Left hindlimb (tissue), 1 donor: ENCODE measurements at places on chromosomes 2 and 18.

- DNase-seq, result no peak
These were observed 1.4 kb upstream of the ZFAND2B start for GRCh38 chr2:219205165-219205538.

DNA sequence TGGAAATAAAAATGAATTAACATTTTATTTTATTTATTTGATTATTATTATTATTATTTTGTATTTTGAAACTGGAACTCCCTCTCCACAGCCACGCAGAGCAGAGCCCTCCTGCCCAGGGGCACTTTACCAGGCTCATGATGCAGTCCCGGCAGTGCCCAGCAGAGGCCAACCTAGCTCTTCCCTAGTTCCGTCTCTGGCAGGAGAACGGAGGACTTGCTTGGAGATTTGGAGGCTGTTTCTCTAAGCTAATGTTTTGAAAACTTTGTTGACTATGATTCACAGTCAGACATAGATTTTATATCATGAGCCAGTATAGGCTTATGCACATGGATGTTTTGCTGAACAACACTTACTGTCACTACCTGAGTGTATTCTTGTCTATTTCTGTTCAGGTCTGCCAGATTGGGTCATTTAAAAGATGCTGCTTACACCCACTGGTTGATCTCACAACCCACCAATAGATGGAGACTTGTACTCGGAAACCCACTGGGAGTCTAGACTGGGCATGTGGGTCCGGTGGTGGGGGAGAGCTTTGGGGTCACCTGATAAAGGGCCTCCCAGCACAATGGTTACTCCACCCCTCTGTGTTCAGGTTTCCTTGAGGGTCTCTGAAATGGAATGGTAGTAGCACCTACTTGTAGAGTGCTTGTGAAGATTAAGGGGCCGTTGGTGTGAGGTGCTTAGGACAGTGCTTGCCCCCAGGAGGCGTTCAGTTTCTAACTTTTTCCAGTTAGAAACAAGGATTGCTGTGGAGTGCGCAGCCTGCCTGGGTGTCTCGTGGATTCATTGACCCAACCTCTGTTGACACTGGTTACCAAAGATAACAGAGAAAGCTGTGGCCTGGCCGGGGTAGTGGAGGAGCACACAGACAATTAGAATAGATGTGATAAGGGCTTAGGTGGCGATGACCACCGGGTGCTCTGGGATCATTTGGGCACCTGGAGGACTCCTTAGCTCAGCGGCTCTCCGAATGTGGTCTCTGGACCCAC is 177.3 kb downstream of the HAUS1 start:
- DNase-seq, result peak; percentile 68

DNA sequence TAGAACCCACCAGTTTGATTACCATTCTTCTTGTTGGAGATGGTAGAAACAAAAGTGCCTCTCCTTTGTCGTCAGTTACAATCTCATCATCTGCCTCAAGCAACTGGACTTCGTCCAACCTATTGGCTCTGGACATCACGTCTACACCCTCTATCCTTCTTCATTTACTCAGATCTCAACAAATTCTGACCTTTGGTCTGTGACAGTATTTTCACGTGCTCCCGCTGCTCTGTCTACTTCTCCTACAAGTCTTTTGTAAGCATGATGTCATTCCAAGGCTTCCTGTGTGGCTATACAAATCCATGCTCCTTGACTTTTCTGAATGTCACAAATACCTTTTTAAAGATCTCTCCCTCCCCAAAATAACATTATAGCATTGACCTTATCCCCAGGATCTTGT is 43.0 kb upstream of the PID1 start:
- DNase-seq, result no peak

DNA sequence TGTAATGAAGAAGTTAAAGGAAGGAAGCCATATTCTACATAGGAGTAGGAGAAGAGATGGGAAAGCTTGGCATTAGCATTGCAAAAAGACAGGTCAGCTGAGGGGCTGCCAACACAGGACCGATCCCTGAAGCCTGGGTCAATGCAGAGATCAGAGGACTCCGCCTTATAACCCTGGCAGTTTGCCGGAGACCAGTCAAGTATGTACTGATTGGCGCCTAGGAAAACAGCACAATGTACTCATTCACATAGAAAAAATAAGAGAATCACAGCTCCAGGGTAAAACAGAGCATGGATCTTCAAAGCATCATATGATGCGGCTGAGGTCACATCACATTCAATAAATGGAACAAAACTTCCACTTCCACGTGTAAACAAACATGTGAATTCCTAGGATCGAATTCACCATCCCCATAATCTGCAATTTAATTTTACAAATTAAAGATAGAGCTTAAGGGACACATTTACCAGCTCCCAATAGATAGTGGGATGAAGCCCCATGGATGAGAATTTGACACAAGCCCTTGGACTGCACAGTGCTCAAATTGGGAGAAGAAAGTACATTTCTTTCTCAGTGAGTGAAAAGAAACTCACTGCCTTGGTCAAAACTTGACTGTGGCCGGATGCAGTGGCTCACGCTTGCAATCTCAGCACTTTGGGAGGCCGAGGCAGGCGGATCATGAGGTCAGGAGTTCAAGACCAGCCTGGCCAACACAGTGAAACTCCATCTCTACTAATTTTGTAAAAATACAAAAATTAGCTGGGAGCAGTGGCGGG is 135.0 kb upstream of the KLHL14 start:
- DNase-seq, result no peak

DNA sequence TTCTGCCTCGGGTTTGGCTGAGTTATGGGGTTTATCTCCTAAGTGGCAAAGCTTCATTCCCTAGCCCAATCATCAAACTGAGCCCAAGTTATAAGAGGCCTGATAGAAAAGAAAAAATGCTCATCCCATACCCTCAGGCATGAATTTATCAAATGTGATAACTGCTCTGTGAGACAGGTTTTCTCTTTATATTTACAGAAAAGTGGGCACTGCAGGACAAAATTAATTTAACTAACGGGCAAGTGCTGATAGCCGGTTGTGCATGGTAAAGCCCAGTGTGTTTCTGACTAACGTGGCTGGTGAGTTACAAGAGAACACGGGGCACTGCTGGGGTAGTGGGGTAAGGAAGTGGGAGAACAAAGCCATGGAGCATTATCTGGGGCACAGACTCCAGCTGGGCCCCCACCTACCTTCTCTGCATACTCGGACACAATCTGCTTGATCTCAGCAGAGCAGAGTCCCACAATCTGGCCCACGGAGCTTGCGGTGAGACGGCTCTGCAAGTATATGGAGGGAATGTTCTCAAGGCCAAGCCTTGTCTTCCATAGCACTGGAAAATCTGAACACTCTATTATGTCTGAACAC is 40.3 kb downstream of the CCDC93 start:
- DNase-seq, result no peak

- DNase-seq, result no peak
These were observed 69.9 kb upstream of the CHAC2 start for GRCh38 chr2:53697686-53698085.

DNA sequence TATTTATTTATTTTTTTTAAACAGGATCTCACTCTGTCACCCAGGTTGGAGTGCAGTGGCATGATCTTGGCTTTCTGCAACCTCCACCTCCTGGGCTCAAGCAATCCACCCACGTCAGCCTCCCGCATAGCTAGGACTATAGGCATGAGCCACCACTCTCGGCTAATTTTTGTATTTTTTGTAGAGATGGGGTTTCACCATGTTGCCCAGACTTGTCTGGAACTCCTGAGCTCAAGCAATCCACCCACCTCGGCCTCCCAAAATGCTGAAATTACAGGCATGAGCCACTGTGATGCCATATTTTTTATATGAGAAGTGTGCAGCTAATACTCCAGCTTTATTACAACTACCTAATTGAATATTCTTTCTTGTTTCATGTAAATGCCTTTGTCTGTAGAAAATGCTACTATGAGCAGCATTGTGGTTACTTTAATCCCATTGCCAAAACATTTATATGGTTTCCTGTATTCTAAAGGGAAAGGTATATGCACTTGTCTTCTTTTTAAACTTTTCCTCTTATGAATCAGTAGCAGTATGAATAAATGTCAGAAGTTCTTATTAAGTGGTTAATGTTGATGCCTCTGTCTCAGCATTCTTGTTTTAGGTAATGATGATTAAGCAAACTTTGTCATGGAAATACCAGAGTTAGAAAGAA is 9.5 kb upstream of the BCL2L11 start:
- DNase-seq, result no peak

- DNase-seq, result no peak
These were observed 46.6 kb downstream of the SMAD2 start for GRCh38 chr18:47883771-47884413.

- no peak for DNase-seq
These were observed 42.8 kb upstream of the RAB31 start for GRCh38 chr18:9665314-9665713.

- no peak for DNase-seq
These were observed 394.8 kb upstream of the FANCL start for GRCh38 chr2:58635801-58636375.

DNA sequence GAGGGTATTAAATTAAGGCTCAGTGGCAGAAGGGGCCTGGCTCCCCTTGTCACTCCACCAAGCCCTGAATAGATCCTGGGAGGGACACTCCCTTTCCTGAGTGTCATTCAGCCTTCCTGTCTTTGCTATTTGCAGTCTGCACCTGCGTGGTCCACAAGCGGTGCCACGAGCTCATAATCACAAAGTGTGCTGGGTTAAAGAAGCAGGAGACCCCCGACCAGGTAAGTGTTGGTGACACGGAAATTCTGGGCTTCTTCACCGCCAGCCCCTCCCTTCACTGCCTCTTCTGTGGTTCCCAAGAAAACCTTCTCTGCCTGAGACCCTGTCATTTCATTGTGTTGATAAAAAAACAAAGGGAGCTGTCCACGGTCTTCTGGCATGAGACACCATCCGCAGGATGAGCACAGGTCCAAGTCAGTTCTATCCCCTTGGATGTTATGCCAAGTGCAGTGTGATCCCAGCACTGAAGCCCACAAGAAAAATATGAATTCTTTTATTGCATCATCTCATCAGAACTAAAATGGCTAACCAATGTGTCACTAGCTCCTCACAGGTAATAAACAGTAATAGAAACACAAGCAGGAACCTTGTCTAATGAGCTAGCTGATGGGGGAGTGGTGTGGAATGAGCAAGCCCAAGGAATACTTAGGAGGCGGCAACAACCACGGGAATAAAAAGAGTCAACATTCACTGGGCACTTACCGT is 316.9 kb upstream of the EPAS1 start:
- no peak for DNase-seq

DNA sequence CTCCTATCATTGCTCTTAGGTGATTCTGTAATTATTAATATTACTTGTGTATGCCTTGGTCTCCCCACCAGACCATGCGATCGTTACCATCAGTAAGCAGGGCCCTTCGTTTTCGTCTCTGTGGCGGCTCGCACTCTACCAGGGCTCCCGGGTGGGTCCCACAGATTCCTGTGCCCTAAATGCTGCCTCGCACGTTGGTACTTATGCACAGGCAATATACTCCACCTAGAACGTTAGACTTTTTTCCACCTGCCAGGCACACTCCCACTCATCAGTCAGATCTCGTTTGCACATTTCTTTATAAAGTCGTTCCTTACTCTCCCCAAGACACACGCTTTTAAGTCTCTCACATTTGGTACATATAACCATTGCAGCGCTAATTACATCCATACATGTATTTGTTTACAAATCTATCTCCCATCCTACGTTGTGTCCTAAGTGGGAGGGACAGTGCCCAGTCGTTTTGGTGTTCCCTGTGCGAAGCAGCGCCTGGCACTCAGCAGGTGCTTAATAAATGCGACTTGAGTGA is 901 bp downstream of the FEZ2 start:
- DNase-seq, result no peak

DNA sequence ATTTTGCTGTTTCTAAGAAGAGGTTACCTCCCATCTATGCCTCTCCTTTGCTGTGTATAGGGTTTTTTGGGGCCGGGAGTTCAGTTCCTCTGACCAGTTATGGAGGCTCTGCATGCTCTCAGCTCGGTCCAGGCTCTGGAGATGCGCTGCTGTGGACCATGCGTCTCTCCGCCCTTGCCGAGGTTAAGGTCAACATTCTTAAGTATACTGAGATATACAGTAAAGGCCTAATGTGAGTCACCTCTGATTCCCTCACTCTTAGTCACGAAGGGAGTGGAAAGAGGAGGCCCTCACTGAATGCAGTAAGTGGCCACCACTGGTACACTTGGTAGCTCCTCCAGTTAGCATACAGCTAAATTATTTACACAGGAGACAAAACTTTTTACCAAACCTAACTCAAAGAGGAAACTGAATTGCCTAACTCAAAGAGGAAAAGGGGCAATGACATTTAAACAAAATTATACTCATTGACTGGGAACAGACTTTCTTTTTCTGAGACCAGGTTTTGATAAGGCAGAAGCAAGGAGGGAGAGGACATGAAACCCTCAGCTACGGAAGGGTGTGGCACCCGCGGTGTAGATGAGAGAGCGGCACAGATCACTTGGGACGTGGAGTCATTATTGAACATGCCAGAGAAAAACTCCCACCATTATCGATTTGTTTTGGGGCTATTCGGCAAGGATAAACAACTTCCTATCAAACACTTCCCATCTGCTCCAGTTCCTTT is 98.7 kb downstream of the COPS8 start:
- no peak for DNase-seq

DNA sequence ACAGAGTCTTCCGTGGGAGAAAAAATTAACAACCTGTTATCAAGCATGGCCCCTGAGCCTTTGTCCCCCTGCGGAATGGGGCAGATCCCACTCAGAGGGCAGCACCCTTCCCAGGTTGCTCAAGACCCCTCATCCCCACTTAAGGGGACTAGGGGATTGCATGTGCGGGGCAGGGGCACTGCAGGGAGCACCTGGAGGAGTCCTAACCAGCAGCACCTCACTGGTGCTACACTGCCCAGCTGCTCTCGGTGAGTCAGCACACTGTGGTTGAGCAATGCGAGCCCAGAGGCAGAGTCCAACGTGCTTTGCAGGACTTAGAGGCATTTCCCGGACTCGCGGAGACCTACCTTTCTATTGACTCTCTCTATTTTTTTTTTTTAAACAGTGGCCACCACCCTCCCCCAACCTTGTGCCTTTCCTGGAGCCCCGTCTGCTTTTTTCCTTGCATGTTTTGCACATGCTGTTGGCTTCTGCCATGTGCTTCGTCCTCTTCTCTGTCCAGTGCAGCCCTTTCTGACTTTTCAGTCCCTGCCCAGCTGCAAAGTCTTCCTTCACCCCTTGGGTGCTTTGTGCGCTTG is 74.0 kb downstream of the IL1R2 start:
- no peak for DNase-seq

DNA sequence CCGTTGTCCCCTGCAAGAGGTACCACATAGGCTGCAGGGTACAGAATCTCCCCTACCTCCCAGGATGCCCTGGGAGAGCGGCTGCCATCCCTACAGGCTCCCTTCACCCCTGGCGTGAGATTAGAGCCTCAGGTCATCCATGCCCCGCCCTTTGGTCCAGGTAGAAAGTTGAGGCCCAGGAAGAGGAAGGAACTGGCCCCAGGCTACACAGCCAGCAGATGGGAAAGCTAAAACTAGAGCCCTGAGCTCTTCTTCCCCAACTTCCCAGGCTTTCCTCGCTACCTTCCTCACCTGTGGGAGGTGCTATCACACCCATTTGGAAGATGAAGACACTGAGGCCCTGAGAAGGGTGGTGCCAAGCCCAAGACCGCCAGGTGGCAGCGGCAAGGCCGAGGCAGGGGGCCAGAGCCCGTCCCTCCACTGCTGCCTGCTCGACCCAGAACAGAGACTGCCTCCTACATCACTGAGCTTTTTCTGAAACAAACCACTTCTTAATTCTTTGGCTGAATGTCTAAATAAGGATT is 25.8 kb downstream of the CIB4 start:
- DNase-seq, result no peak
